ENCODE measurements at places on chromosomes 5 and 9.

DNA sequence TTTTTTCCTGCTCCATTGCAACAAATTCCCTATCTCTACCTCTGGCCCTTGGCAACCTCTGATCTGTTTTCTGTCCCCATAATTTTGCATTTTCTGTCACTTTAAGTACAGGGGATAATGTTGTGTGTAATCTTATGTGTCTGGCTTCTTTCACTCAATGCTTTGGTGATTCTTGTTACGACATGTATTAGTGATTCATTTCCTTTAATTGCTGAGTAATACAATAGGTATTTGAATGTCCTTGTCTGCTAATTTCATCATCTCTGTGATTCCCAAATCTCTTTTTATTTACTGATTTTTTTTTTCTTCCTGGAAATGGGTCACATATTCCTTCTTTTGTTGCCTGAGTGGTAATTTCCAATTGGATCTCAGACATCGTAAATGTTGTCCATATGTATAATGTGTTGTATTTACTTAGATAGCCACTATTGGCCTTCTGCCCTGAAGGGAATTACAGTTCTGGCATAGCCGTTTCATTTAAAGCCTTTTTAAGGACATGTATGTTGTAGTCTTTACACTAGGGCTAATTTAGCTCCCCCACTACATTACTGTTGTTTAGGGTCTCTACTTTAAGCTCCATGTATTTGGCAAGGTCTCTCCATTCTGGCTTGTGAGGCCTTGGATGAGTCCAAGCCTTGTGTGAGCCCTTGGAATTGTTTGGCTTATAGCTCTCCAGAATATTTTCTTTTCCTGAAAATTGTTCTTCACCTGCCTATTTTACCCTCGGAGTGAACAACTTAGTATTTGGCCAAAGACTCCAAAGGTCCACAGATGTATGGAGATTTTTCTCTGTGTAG is 683.8 kb downstream of the LRRC70 start:
- DNase-seq: no peak

- no peak for DNase-seq
These were observed 23.8 kb downstream of the RETREG1 start for GRCh38 chr5:16593013-16593412.

DNA sequence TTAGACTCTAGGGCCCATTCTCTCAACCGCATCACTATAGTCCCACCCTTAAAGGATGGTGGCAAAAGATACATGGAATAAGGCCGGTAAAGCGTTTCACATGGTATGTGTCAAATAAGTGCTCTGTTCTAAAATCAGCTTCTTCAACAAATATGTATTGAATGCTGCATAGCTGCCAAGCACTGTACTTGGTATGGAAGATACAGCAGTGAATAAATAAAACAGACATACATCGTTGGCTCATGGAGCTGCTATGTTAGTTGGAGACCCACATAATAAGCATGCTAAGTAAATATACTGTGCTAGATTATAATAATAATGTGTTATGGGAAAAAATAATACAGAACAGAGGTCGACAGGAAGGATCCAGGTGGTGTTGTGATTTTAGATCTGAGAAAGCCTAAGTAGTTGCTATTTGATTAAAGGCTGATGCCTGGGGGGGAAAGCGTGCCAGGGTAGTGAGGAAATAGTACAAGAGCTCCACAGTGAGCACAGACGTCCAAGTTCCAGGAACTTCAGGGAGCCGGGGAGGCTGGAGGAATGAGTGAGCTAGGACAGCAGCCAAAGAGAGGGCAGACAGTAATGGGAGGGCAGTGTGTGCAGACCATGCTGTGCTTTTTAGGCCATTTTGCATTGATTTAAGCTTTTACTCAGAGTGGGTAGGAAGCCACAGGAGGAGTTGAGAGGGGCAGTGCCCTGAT is 93.7 kb downstream of the JAKMIP2 start:
- DNase-seq: no peak

DNA sequence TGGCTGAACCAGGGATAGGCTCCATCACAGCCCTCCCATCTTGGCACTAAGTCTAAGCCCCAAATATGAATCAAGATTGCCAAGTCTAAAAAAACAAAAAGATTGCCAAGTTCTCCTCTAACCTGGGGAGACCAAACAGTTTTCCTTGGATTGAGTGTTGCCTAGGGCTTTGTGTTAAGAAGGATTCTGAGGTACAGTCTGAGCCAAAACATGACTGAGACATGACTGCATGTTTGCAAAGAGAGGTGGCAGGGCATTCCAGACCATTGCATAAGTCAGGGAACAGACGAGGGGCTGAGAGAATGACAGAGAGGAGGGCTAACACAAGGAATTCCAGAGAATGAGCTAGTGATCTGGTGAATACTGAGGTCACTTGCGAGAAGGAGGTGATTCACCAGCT is 11.4 kb downstream of the LAMC3 start:
- no peak for DNase-seq

- no peak for DNase-seq
These were observed 340.8 kb downstream of the FGF10 start for GRCh38 chr5:44048276-44048984.

DNA sequence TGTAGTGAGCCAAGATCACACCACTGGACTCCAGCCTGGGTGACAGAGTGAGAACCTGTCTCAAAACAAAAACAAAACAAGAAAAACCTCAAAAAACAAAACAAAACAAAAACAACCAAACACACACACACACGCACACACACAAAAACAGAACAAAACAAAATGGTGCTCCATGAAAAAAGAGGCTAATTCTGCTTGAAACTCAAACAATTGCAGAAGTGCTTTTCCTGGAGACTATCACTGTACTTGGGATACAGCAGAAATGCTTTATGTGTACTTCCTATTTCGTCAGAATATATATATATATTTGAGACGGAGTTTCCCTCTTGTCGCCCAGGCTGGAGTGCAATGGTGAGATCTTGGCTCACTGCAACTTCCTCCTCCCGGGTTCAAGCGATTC is 49.9 kb upstream of the HSPA9 start:
- no peak for DNase-seq

GRCh38 chr5:31990081-31990650 is 184.0 kb downstream of the GOLPH3 start:
- DNase-seq: no peak

DNA sequence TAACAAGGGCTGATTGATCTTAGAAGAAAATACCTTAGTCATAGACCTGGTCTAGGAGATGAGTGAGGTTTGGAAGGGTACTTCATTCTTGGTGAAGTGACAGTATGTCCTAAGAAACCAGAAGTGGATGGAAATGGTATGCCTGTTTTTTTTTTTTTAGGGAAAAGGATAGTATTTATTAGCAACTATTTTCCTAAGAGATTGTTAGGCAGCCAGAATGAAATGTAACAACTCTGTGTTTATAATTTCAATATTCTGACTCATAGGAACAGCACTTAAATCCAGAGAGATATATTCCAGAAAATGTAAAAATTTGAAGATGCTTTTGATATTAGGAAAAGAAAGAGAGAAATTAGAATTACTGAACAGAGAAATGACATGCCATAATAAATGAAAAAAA is 21.2 kb upstream of the ARL14EPL start:
- DNase-seq: no peak

DNA sequence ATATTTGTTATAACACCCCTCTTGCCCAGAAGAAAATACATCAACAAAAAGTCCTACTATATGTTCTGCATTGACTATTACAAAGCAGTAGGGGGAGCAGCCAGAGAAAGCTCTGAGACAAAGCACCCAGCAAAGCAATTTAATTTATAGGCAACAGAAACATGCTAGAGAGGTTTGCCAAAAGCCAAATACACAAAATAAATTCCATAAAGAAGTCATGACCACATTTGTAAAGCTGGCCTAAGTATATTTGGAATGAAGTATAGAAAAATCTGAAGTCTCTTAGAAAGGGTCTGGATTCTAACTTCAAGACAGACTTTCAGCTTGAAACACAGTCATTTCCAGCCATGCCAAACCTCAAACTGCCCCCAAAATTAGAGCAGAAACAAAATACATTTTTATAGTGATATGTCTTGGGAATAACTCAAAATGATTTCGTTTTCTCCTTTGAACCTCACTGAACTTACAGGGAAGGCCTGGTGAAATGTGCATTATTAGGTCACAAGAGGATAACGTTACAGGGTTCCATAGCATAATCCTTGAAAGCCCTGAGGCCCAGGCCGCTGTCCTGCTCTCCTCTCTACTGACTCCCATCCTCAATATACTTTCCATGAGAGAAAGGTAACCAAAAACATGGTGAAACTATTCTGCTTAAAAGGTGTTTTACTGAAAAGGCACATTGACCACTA is 451.8 kb downstream of the RAB3C start:
- no peak for DNase-seq

DNA sequence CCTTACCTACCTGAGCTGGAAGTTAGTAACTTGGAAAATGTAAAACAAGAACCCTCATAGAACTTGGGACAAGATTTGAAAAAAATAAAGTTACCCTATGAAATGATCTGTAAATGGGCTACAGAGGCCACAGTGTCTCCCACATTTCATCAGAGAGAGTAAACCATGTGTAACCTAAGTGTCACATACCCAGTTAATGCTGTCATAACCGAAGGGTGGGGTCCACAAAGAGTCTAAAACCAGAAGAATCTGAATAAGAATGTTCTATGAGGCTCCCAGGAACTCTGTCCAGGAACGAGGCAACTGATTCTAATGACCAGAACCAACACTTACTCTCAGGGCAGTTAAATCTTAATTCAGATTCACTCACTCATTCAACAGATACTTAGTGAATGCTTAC is 1.0 kb upstream of the FAM13B start:
- DNase-seq: no peak

GRCh38 chr5:76303921-76304320 is 99.2 kb upstream of the IQGAP2 start:
- no peak for DNase-seq

DNA sequence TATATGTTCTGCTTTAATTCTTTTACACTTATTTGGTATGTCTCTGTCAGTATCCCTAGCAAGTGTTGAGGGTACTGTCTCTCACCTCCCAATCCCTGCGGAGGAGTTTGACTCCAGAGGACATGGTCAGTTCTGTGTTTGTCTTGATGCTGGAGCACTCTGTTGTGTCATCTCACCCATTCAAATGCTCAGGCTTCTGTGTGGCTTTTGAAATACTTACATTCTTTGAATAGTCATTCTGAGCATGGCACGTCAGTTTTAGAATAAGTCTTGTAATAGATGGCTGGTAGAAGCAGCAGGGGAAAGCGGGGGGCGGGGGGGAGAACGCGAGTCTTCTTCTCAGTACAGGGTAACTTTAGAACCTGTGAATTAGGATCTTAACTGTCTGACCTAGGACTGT is 12.3 kb downstream of the MAST4 start:
- no peak for DNase-seq

GRCh38 chr9:101787891-101788290 is 49.4 kb upstream of the GRIN3A start:
- DNase-seq: no peak

GRCh38 chr5:107265193-107265592 is 405.5 kb downstream of the EFNA5 start:
- no peak for DNase-seq

- no peak for DNase-seq
These were observed 104.0 kb upstream of the ACTBL2 start for GRCh38 chr5:57586649-57587048.

DNA sequence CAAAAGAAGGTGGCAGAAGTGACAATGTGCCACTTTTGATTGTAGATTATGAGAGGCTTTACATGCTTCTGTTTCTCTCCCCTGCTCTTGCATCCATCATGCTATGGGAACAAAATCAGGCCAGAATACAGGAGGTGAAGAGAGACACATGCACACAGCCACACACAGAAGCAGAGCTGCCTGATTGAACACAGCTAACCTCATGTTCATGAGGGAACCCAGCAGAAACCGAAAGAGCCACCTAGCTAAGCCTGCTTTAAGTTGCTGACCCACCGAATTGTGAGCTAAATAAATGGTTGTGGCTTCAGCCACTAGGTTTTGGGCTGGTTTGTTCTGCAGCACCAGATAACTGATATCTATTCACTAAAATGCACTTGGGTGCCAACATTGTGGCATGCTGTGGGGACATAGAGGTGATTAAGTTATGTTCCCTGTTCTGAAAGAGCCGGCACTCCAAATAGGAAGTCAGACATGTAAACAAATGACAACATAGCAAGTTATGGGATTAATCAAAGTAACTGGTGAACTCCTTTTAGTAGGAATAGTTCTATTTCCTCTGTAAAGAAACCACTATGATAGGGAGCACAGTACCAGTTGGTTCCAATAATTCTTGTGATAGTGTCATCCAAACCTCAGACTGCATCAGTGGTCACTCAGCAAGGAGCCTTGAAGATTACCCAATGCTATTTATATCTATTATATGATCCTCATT is 93.6 kb upstream of the TNC start:
- no peak for DNase-seq

GRCh38 chr5:146233441-146233840 is 30.0 kb downstream of the RBM27 start:
- no peak for DNase-seq

GRCh38 chr5:163861670-163862069 is 356.3 kb downstream of the MAT2B start:
- DNase-seq: no peak

DNA sequence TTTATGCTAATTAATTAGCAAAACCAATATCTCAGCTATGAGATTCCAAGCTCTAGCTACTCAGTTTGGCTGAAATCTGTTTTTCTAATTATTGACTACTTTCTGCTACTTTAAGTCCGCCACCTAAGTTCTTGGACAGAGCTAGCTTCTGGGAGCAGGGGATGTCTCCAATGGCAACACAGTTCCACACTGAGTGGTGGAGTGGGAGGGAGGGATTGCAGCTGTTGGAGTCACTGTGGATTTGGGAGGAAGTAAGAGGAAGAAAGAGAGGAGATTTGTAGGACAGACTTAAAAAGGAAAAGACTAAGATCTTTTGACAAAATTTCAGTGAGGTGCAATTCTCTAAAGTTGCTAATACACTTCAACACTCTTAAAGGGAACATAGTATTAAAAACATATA is 450.8 kb downstream of the NFIB start:
- no peak for DNase-seq

GRCh38 chr5:8814105-8814504 is 731.8 kb downstream of the SEMA5A start:
- DNase-seq: no peak

- DNase-seq: no peak
These were observed 105.1 kb downstream of the SLC24A2 start for GRCh38 chr9:19683715-19684114.

- no peak for DNase-seq
These were observed 32.5 kb upstream of the RAB14 start for GRCh38 chr9:121233906-121234831.

GRCh38 chr5:25688156-25688555 is 1043.4 kb upstream of the CDH10 start:
- no peak for DNase-seq

DNA sequence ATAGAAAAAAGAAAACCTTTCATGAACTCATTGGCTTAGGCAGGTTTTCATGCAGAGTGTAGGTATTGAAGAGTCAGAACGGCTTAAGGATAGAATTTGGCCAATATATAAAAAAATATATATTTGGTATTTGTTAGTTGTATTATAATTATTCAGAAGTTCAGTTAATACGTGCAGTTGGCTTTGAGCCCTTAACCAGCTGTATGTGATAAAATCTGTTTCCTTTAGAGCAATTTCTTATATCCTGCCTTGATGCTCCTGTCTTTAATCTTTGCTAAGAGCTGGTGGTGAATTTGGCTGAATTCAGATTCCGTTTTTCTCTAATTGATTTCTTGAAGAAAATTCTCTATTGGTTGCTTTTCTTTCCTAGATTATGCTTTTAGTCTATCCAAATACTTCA is 3.7 kb downstream of the ANXA1 start:
- no peak for DNase-seq

- DNase-seq: no peak
These were observed 127.2 kb upstream of the TRPC7 start for GRCh38 chr5:136492587-136492986.
